Sigmoid colon (tissue), 7 donors: ENCODE measurements at places on chromosomes 1 and 21. TPM values are rescaled to one million over a fixed set of nuclear protein-coding genes. Genes with fewer than 3 reads are reported as not detected.

The KCND3 gene
- 11.4 TPM for total RNA-seq

The GBP6 gene
- not detected for total RNA-seq

The FCGR3A gene
- 7.8 TPM for total RNA-seq

The S100A8 gene
- total RNA-seq: 103 TPM

The FMOD gene
- total RNA-seq: 32.9 TPM

The UMODL1 gene
- total RNA-seq: not detected

The BROX gene
- total RNA-seq: 51.7 TPM

The COA7 gene
- total RNA-seq: 7.8 TPM

The LGR6 gene
- 0.14 TPM for total RNA-seq

The DISC1 gene
- 6.9 TPM for total RNA-seq

The WNT3A gene
- not detected for total RNA-seq

The OLIG2 gene
- total RNA-seq: not detected

The OR14A2 gene
- total RNA-seq: not detected

The FAM72D gene
- not detected for total RNA-seq

The PRPF38A gene
- total RNA-seq: 12.4 TPM

The TMEM201 gene
- total RNA-seq: 3.5 TPM

The TSTD1 gene
- total RNA-seq: 23.7 TPM

The MAEL gene
- total RNA-seq: 1.1 TPM

The CCDC30 gene
- total RNA-seq: 3.9 TPM

The PRDM15 gene
- total RNA-seq: 4.6 TPM

The ERG gene
- 5.7 TPM for total RNA-seq

The FAM110D gene
- total RNA-seq: 1.1 TPM

The KIF14 gene
- not detected for total RNA-seq

The OR2L13 gene
- total RNA-seq: not detected

The LPAR3 gene
- not detected for total RNA-seq

The WDR64 gene
- total RNA-seq: not detected

The FMO2 gene
- 15.3 TPM for total RNA-seq
